ENCODE measurements at places on chromosomes 12 and 14. TPM values are rescaled to one million over a fixed set of nuclear protein-coding genes. Genes with fewer than 3 reads are reported as not detected.

VPS33A gene
- polyA plus RNA-seq = 39.0 TPM

TMPRSS12 gene
- polyA plus RNA-seq = not detected

IL22 gene
- polyA plus RNA-seq = not detected

HCAR3 gene
- not detected for polyA plus RNA-seq

PTCSC3 gene
- not detected for polyA plus RNA-seq

Measured in neural cell (in vitro differentiated cells).